Posterior vena cava (tissue), 2 donors: ENCODE measurements at places on chromosomes 5 and 9. TPM values are rescaled to one million over a fixed set of nuclear protein-coding genes. Genes with fewer than 3 reads are reported as not detected.

DNA sequence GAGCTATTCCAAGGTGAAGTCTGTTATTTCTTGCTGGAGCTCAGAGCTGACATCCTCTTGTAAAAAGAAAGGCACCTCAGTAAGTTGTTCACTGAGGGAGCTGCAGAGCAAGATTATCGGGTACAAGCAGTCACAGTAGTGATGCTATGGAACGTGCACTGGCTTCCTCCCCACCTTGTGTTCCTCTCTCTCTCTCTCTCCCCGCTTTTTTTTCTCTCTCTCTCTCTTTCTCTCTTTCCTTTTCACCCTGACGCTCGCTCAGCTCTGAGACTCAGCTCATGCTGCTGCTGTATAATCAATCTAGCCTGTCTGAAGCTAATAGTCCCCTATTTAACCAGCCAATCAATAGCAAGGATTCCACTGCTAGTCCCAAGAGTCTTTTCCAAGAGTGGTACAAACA lies 587.6 kb upstream of the CDH18 start:
- DNase-seq = no peak

GRCh38 chr9:70883056-70883455 lies 238.4 kb downstream of the TRPM3 start:
- DNase-seq = no peak

Gene TBC1D2
- total RNA-seq = 6.9 TPM

Gene MYOT
- total RNA-seq = 12.3 TPM

GRCh38 chr9:84862810-84863287 lies 193.3 kb downstream of the NTRK2 start:
- DNase-seq = no peak

DNA sequence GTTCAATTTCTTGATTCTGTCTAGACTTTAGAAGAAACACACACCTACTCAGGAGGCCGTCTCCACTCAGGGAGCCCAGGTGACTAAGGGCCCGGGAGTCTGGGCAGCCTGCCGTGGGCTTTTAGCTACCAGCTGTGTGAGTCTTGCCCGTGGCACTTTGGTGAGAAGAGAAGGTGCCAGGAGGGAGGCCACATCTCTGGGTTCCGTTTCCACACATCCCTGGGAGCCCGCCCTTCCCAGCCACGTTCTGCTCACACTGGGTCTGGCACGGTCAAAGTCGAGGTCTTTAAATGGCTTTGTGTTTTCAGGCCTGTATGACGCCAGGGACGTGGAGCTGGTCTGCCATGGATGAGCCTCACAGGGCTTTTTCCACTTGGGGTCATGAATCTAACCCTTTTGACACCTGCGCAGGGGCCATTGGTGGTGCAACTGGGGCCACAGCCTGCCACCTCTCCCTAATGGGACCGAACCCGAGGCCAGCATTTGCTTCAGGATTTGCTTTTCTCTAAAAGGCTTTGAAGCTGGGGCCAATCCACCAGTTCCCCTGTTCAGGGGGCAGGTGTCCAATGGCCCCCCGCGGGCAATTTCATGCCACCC lies 17.2 kb upstream of the FCN2 start:
- no peak for DNase-seq

DNA sequence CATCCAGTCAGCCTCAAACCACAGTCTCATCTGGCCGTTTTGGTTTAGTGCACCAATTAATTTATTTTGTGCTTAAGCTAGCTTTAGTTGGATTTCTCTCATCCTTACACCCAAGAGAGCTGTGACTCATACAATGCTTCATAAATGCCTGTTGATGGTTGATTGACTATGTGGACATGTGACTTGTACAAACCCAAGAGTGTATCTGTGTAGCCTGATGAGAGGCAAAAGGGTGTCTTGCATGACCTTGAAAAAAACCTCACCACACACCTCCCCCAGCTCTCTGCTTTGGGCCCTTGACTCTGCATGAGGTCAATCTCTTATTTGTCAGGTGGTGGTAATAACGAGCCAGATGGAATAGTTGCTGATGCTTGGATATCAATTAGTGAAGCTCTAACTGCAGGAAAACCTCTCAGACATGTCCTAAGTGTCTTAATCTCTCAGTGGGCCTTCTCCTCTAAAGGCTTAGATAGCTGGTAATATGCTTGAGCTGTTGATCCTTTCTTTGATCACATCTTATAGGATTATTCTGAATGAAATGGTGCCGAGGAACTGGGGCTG lies 10.6 kb upstream of the GLRA1 start:
- DNase-seq = no peak

- no peak for DNase-seq
Measured at GRCh38 chr5:111227801-111228200, 3.6 kb downstream of the CAMK4 start.

Gene CNTNAP3
- 15.9 TPM for total RNA-seq

DNA sequence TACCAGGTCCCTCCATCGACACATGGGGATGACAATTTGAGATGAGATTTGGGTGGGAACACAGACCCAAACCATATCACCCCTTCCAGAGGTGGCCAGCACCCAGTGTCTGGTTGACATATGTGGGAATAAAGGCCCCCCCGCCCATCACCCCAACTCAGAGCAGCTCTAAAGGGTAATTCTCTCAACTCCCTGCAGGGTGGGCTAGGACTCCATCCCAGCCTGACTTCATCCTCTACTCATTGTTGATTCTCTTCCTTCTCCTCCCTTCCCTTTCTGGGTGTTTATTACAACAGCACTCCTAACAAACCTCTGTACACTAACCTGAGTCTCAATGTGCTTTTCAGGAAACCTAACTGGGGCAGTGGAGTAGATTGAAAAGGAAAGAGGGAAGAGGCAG lies 339.9 kb downstream of the ACTL7B start:
- DNase-seq = no peak

Gene SPATA9
- 0.51 TPM for total RNA-seq

Gene PLAC8L1
- total RNA-seq = 0.43 TPM

GRCh38 chr5:150384701-150385100 lies 27.2 kb downstream of the TCOF1 start:
- no peak for DNase-seq

DNA sequence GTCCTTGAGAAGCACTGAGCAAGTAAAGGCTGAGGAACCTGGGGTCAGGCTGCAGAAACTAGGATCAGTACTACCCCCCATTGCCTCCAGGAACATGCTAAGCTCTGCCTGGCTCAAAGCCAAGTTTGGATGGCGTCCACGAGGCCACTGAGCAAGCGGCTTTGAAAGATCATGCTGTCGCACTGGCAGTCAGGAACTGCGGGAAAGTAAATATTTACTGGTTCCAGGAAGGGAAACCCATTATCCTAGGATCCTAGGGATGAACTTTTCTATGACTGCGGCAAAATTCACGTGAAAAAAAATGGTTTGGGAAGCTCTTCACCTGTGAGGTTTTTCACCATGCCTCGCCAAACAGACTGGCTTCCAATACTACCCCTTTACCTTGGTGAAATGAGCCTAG lies 75.3 kb upstream of the PJA2 start:
- no peak for DNase-seq

GRCh38 chr5:173175523-173175922 lies 31.2 kb downstream of the BNIP1 start:
- no peak for DNase-seq
